ENCODE measurements at places on chromosomes 1 and 21.

GRCh38 chr1:219563568-219563967, 49.3 kb downstream of the ZC3H11B start:
- no peak for DNase-seq

DNA sequence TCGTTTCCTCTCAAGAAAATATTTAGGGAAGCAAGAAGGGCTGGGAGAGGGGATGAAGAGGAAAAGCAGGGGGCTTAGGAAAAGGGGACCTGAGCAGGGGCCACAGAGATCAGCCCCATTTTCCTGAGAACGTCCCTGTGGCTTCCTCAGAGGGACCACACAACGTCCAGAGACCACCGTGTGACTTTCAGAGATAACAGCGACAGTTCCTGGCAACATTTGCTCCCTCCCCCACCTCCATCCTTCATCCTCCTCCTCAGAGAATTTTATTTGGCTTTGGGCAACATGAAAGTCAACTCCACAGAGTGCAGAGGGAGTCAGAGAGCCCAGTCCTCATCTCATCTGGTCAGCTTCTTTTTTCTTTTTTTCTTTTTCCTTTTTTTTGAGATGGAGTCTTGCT, 50.9 kb downstream of the RUNX1 start:
- no peak for DNase-seq

DNA sequence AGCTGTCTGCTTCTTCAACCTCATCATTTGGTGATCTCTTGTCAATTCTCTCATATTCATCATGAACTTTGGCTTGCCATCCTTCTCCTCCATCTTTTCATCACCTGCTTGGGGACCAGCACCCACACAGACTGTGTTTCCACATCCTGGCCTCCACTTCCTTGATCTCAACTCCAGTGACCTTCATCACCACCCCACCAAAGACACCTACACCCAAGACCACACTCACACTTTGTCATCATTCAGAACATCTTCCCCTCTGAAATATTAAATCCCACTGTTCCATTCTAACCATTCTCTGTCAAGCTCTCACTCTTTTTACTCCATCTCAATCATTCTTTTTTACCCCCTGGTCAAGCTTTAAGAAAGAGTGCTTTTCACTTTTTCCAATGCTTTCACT, 115.5 kb upstream of the VAV3 start:
- peak; percentile 14 for DNase-seq

DNA sequence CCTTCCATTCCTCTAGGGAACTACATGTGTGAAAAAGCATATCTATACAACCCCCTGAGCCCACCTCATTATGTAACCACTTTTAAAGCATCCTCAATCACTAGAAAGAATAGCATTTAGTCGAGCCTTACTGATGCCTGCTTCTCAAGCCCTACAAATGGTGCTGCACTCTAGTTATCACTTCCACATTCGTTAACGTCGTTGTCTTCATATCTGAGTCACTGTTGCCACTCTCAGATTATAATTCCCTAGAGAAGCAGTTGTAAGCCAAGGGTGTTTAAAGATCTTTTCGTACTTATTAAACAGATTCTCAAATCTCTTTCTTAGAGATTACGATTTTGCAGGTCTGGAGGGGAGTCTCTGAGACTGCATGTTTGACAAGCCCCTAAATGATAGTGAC, 16.5 kb downstream of the ATP1B1 start:
- no peak for DNase-seq

DNA sequence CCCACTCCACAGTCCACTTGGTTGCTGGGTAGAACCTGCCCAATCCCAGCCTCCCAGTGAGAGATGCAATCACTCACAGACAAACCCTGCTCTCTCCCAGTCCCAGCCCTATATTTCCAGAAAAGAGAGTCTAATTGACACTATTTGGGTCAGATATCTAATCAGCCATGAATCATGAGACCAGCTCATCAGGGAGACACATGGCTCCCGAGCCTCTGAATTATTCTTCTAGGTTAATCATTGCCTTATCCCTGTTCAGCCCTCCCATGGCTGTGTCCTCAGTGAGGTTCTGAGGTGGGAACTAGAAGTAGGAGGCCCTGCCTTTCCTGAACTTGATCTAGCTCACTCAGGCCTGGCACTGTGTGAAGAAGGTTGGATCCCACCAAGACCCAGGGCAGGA, 49.9 kb upstream of the ZC3H12A start:
- no peak for DNase-seq

DNA sequence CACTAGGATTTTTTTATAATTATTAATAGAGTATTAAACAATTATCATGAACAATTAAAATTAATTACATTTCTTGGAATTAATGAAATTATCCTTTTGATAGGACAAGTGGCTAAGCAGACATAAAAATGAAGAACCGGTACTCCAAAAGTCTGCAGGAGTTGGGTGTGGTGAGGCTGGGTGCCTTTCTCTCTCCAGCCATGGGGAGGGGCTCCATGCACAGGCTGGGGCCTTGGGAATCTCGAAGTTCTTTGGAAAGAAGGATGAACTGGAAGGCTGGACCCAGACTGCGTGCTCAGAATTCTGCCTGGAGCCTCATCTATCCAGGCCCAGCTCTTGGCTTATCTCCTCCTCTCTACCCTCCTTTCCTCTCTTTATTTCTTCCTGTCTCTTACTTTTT, 94.1 kb downstream of the ACTL8 start:
- no peak for DNase-seq

DNA sequence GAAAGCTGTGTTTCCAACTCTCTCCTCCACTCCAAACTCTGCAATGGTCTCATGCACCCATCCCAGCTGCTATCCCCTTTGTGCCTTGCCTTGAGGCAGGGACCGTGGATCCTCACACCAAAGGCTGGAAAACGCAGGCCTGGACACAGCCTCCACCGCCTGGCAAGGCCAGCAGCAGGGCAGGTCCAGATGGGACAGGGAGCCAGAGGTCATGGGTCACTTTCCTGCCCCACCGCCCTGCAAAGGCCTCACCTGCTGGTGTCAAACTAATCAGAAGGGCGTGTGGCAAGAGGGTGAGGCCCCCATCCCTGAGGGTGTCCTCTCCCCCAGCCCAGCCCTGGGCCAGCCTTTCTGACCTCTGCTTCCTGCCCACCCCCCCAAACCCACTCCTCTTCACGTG, 106.3 kb downstream of the PAX7 start:
- no peak for DNase-seq

DNA sequence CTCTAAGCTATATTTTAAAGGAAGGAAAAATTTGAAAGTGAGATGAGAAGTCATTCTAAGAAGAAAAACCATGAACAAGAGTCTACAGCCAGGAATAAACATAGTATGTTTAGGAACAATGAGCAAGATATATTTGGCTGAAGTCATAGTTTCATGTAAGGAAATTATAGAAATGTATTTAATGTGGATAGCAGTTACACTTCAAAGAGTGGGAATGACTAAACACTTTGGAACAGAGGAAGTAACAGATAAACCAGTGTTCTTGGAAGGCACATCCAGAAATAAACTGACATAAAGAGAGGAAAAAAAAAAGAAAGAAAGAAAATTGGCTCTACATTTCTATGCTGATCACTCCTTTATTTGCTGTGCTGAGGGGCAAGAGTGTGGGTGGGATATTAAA, 18.0 kb downstream of the C8A start:
- no peak for DNase-seq

DNA sequence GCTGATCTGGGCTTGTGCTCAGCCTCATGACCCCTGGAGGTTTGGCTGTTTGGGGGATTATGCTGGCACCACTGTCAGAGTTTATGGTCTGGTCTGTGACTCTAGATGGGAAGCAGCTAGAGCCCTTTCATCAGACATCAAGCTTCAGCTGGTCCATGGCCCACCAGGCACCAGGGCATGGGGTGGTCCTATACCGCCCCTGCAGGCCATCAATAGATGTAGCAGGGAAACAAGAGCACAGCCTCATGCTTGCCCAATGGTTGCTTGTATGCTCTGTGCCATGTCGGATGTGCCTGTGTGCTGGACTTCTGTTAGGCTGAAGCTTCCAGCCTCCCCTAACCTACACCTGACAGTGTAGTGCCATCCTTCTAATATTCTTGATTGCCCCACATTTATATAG, 71.1 kb upstream of the CD34 start:
- DNase-seq, result no peak

DNA sequence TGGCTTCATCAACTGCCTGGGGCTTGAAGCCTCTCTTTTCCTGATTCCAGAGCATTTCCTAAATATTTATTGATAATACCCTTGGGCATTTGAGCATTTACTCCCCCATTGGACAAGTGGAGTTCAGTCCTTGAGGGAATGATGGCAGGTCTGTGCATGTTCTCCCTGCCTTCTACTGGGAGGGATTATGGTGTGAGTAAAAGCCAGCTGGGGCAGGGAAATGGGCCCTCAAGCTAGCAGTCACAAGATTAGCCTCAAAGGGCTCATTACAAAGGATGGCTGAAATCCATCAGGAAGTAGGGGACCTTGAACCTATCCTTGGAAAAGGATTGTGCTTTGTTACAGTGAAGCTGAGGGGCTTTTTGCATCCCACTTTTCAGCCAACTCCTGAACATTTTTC, 24.2 kb upstream of the OSBPL9 start:
- no peak for DNase-seq

DNA sequence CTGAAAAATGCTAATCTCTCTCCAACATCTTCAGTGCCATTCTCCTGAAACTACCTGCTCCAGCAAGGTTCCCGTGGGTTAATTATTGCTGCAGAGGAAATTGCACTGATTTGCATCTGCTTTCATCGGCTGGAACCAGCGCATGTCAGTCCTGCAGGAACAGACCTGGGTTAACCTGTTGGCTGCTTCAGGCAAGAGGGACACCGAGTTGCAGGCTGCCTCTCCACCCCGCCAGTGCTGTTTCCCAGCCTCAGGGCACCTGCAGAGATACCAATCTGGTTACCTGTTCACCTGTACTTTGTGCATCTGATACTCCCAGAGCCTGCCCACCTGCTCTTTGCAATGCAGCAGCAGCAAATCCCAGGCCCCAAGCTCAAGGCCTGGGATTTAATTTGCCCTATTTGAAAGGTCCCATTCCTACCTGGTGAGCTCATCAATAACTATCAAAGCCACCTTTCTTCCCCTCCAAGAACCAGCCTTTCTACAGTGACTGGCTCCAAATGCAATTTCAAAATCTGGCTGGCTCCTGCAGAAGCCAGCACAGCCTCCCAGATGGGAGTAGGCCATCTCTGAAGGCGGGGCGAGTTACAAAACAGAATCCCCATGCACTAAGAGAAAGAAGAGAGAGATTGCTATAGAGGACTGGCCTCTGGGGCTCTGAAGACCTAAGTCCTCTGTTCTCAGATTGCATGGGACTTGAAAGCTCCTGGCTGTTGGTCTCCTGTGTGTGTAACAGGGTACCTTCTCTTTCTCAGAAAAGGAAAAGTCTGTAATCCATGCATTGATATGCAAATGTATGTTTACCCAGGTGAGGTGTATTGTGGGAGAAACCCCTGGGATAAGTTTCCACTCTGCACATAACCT, 67.8 kb downstream of the TOMM20 start:
- no peak for DNase-seq

GRCh38 chr21:27104846-27105431, 138.1 kb upstream of the ADAMTS5 start:
- no peak for DNase-seq

DNA sequence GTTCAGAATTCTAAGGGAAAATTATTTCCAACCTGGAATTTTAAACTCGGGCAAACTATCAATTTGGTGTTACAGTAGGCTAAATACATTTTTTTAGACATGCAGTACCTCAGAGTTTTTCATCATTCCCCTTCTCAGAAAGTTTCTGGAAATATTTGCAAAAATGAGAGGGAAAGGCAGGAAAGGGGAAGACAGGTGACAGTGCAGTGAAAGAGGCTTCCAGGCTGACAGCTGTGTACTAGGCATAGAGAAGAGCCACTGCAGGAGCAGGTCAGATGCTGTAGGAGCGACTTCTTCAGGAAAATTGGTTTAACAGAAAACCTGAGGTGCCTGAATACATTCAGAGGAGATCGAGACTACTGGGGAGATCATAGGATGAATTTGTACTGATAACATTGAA, 19.9 kb downstream of the CERS2 start:
- DNase-seq, result no peak

- DNase-seq, result no peak
These were observed 70.0 kb upstream of the AJAP1 start for GRCh38 chr1:4584449-4584848.

GRCh38 chr1:3373175-3373574, 81.3 kb upstream of the ARHGEF16 start:
- DNase-seq, result no peak

GRCh38 chr1:17949511-17949910, 158.1 kb upstream of the IGSF21 start:
- no peak for DNase-seq

- no peak for DNase-seq
These were observed 4.4 kb upstream of the SLC37A1 start for GRCh38 chr21:42509244-42509643.

GRCh38 chr1:84912726-84913554, 19.9 kb upstream of the LPAR3 start:
- DNase-seq, result no peak

GRCh38 chr1:201508809-201509208, 1.9 kb upstream of the CSRP1 start:
- DNase-seq, result no peak

- DNase-seq, result no peak
These were observed 997 bp downstream of the CASZ1 start for GRCh38 chr1:10795276-10796021.

GRCh38 chr1:221892301-221892830, 150.5 kb upstream of the DUSP10 start:
- DNase-seq, result no peak

- DNase-seq, result no peak
These were observed 3.3 kb upstream of the ZBTB18 start for GRCh38 chr1:244047621-244048255.

DNA sequence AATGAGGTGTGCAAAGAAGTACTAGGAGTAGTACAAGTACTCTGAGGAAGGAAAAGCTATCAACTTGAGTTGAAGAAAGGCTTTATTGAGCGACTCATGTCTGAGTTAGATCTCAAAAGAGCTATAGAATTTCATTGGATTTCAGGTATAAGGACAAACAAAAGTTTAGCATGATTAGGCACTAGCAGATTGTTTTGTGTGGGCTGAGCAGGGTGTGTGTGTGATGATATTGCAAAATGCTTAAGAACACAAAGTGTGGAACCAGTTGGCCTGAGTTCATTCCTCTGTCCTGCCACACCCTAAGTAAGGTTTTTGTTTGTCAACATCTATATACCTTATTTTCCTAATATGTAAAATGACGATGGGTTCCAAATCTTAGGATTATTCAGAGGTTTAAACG, 158.9 kb downstream of the KCNK2 start:
- DNase-seq, result no peak

GRCh38 chr1:167137793-167138510, 44.1 kb downstream of the STYXL2 start:
- no peak for DNase-seq

GRCh38 chr1:159005676-159006075, 4.0 kb upstream of the IFI16 start:
- no peak for DNase-seq

DNA sequence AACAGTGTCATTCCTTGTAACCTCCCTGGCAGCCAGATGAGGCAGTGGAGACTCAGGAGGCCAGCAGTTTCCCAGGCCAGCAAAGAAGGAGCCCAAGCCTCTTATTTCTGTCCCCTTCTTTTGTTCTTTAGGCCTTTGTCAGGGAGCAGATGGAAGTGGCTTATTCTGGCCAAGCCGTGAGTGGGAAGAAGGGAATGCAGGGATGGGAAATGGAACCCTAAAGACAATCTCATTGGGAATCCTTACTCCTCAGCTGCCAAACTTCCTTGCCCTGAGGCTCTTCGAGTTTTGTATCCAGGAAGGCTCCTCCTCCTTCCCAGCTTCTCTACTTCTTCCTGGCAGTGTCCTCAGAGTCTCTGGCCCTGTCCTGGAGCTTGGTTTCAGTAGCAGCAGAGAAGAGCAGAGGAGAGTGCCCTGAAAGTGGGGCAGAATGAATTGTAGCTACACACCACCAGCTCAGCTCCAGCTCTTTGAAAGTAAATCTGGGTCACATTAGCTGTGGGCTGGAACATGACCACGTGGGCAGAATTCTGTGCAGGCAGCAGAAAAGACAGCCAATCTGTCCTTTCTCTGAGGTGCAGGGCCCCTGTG, 63.9 kb downstream of the NDUFS5 start:
- DNase-seq, result no peak

Measured in activated CD4-positive, alpha-beta T cell treated with anti-CD3 and anti-CD28 coated beads, Interleukin-2, amount 10 ng/mL, durations not matched to agents 7 days and 5 days (primary cell).